ENCODE measurements at places on chromosomes 2 and 18.

DNA sequence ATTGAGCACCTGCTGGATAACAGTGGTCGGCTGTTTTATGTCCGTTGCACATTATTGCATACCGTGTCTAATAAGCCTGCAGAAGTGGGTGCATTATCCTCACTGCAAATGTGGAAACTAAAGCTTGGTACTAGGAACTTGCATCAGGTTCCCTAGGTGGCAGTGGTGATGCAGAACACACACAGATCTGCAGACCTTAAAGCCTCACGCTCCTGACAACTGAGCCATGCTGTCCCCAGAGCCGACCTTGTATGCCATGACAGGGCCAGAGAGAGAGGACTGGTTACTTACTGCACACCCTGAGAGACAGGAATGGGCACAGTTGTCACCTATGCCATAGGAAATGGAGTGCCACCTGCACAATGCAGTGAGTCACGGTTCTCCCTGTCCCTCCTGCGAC is 151.8 kb downstream of the SH3RF3 start:
- DNase-seq = no peak

- no peak for DNase-seq
Measured at GRCh38 chr18:40017021-40017420, 1938.0 kb upstream of the PIK3C3 start.

DNA sequence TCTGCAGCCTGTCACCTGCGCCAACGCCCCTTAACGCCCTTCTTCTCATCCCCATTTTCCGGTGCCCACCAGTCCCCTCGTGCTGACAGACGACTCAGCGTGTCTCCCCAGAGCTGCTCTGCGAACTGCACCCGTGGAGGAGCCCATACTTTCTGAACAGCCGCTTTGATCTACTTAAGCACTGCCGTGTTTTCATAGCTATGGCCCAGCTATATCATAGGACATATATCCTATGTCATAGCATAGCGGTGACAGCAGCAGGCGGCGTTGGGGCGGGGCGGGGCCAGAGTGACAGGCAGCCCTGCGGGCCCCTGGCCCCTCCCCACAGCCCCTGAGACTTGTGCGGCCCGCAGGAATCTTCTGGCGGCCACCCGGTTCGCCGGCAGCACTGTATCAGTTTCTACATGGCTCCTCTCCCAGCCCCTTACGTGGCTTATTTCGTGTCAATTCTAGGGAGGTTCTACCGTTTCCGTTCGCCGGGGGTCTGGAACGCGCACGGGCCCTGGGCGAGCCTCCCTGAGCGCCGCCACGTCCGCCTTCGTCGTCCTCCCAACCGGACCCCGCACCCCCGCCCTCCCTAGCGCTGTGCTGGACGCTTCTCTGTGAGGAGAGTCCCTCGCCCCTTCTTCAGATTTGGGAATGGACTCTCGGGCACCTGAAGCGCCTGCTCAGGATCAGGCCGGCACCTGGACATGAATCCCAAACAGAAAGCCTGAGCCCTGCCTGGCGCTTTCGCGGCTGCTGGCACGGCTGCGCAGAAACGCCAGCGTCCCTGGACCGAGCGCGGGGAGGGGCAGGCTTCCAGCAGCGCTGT is 35.4 kb downstream of the PTPN18 start:
- DNase-seq = peak; percentile 47

DNA sequence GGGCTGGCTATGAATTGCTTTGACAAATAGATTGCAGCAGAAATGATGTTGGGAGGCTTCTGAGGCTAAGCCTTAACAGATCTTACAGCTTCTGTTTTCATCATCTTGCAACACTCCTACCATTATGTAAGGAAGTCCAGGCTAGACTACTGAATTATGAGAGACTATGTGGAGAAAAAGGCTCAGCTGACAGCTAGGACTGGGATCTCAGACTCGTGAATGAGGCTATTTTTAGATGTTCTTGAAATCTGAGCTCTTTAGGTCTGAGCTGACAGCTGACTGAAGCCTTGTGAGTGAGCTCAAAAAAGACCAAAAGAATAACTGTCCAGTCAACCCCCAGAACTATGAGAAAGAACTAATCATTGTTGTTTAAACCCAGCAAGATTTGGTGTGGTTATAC is 70.3 kb downstream of the VWC2L start:
- no peak for DNase-seq

GRCh38 chr2:184558713-184559464 is 39.4 kb upstream of the ZNF804A start:
- no peak for DNase-seq

- no peak for DNase-seq
Measured at GRCh38 chr2:109727929-109728447, 66.1 kb upstream of the RGPD5 start.

DNA sequence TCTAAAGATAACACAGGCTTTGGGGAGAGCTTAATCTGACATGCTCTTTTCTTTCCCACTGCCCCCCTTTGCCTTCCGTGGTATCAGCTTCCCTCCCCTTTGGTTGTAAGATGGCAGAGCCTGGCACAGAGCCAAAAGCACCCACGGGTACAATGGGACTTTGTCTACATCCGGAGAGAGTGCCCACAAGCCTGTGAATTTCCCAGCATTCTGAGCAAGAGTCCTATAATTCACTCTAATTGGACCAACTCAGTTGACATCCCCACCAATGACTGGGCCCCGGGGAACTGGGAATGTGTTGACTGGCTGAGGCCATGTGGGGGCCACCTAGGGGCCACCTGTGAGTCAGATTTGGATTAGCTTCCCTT is 20.1 kb upstream of the C2orf72 start:
- no peak for DNase-seq

DNA sequence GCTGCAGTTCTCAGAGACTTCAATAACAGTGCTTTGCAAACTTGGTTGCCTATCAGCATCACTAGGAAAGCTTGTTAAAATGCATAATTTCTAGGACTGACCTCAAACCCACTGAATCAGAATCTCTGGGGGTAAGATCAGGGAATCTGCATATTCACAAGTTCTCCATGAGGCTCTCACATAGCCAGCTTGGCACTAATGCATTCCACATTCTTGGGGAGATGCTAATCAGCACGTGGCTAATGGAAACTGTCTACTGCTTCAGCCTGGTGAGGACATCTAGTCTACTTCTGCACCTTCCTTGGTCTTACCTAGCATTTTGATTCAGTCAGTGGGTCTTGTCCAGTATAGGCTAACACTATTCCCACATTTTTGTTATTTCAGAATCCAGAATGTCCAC is 56.3 kb downstream of the RBKS start:
- no peak for DNase-seq

GRCh38 chr2:241344925-241345651 is 11.0 kb upstream of the FARP2 start:
- DNase-seq = no peak

- no peak for DNase-seq
Measured at GRCh38 chr2:159427048-159427447, 140.5 kb upstream of the WDSUB1 start.

DNA sequence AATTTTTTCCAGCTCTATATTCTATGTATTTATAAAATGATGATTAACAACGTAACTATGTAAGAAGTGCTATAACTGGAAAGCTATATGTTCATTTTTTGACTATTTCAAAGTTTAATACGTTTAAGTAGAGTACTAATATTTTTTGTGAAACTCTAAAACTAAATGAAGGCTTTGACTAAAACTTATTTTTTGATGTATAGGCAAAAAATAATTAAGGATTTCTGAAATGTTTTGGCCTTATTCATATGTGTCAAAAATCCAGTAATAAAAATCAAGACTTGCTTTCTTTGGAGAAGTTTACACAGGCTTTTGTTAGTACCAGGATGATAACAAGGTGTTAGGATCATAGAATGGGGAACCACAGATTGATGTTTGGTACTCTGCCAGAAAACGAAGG is 58.2 kb upstream of the ZEB2 start:
- DNase-seq = no peak

DNA sequence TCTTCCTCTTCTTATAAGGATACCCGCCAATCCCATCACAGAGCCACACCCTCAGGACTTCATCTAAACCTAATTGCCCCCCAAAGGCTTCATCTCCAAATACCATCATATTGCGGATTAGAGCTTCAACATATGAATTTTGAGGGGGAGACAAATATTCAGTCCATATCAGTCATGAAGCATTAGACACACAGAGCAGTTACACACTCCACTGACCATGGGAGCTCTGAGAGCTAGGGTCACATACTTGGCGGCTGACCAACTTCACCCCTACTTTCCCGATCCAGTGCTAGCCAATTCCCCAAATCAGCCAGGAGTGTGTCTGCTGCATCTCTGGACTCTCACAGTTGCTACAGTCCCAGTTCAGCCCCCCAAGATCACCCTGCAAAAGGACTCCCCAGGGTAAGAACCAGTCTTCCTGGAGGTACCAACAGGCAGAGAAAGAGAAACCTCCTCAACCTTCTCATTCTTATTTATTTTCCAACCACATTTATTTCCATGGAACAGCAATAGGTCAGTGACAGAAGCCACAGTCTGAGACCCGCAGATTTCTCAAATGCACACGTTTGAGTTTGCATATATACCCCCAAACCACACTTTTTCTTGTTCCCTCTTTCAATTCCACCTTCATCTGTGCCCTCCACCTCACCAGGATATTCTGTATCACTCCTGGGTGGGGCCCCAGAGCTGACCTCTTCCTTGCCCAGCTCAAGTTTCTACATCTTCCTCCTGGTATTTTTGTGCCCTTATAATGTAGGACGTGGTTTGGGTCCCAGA is 33.3 kb downstream of the SPP2 start:
- no peak for DNase-seq

DNA sequence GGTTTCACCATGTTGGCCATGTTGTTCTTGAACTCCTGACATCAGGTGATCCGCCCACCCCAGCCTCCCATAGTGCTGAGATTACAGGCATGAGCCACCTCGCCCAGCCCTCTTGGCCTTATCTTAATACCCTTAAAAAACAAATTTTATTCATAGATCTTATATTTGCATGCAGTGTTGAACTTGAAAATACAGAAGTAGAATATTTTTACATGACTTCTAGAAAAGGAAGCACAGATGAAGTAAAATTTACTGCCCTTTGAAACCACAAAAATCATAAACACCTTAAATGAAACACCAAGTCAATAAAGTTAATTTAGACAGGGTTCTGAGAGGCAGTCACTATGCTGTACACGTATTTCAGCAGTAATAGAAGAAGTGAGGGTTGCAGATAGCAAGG is 145.7 kb downstream of the CERS6 start:
- no peak for DNase-seq

All from stimulated activated CD4-positive, alpha-beta T cell treated with anti-CD3 and anti-CD28 coated beads, Interleukin-2, amount 100 ng/mL, for 4 hours (primary cell).